ENCODE measurements at places on chromosomes 2 and 18.

DNA sequence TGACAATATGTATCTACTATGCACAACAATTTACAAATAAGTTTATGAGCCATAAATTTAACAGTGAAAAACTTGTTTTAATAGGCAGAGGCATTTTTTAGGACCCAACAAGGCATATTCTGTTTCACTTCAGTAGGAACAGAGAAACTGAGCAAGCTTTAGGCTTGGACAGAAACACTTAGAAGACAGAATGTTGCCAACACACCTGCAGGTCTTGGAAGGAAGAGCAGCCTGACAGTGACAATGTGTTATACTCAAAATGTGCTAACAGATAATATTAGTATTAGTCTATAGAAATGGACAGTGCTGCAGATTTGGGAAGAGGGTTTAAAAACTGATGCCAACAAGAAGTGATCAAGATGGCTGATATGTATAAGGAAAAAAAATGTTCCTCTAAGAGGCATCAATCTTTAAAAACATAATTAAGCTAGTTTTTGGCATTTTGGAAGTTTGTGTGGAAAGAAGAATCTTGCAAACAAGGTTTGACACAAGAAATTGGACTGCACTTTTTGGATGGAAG lies 297.1 kb upstream of the FSIP2 start:
- DNase-seq = no peak

DNA sequence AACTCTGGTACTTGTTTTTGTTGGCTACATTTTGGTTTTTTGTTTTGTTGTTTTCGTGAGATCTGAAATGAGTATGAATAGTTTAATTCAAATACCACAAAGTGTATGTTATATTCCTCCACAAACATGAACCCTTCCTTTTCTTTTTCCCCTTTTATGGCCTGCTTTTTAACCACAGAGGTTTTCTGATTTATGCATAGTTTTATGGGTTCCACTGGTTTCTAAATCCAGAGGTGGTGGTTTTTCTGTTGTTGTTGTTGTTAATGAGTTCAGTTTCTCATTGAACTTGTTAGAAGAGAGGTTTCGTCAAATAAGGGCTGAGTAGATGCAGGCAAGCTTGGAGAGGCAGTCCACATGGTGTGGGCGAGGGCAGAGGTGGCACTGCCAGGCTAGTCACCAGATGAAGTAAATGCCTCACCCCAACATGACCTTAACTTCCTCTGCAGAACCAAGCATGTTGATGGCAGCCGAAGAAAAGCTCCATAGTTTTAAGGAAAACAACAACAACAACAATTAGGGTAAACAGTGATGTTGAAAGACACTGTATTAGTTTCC lies 72.5 kb downstream of the RIF1 start:
- DNase-seq = no peak

GRCh38 chr18:61435064-61435652 lies 101.9 kb downstream of the CDH20 start:
- peak; percentile 1 for DNase-seq

GRCh38 chr2:15704086-15704787 lies 112.6 kb downstream of the DDX1 start:
- DNase-seq = no peak

All from SW 1271 (cell line).